ENCODE measurements at places on chromosomes 16 and 17. TPM values are rescaled to one million over a fixed set of nuclear protein-coding genes. Genes with fewer than 3 reads are reported as not detected.

The TMEM235 gene
- total RNA-seq = not detected

The GPATCH8 gene
- total RNA-seq = 30.1 TPM

The TAC4 gene
- not detected for total RNA-seq

The C17orf50 gene
- not detected for total RNA-seq

The TP53TG3C gene
- total RNA-seq = not detected

The HOXB9 gene
- total RNA-seq = 8.3 TPM

The PRCD gene
- 0.86 TPM for total RNA-seq

The NOG gene
- total RNA-seq = 30.6 TPM

The KDM6B gene
- 3.2 TPM for total RNA-seq

The CLEC10A gene
- not detected for total RNA-seq

The CASKIN1 gene
- 1.7 TPM for total RNA-seq

The CES4A gene
- 2.6 TPM for total RNA-seq

The SLC25A19 gene
- 75.0 TPM for total RNA-seq

The ZNF213 gene
- 9.6 TPM for total RNA-seq

The FBXO39 gene
- not detected for total RNA-seq

The SPATA22 gene
- not detected for total RNA-seq

The C1QTNF8 gene
- total RNA-seq = not detected

The P2RX5 gene
- total RNA-seq = 19.3 TPM

The TMEM132E gene
- not detected for total RNA-seq

The SRCAP gene
- 29.6 TPM for total RNA-seq

The SCIMP gene
- total RNA-seq = not detected

The GNAO1 gene
- total RNA-seq = not detected

The C16orf46 gene
- 0.73 TPM for total RNA-seq

The C17orf67 gene
- total RNA-seq = 2.3 TPM

The IL21R gene
- 0.55 TPM for total RNA-seq

The MT3 gene
- total RNA-seq = not detected

The SMIM36 gene
- not detected for total RNA-seq

The LPCAT2 gene
- total RNA-seq = 15.0 TPM

The CACNG4 gene
- 2.4 TPM for total RNA-seq

The PRSS27 gene
- 1.2 TPM for total RNA-seq

The TEKT3 gene
- total RNA-seq = not detected

The KRT39 gene
- not detected for total RNA-seq

The MEIOC gene
- not detected for total RNA-seq

The CBFB gene
- 50.6 TPM for total RNA-seq

The G6PC1 gene
- total RNA-seq = not detected

The WSB1 gene
- 35.1 TPM for total RNA-seq

The NUPR1 gene
- total RNA-seq = 16.5 TPM

The SOX9 gene
- 151 TPM for total RNA-seq

The EVPLL gene
- 1.1 TPM for total RNA-seq

Data from PC-3 (cell line).